ENCODE measurements at places on chromosomes 11 and 22.

DNA sequence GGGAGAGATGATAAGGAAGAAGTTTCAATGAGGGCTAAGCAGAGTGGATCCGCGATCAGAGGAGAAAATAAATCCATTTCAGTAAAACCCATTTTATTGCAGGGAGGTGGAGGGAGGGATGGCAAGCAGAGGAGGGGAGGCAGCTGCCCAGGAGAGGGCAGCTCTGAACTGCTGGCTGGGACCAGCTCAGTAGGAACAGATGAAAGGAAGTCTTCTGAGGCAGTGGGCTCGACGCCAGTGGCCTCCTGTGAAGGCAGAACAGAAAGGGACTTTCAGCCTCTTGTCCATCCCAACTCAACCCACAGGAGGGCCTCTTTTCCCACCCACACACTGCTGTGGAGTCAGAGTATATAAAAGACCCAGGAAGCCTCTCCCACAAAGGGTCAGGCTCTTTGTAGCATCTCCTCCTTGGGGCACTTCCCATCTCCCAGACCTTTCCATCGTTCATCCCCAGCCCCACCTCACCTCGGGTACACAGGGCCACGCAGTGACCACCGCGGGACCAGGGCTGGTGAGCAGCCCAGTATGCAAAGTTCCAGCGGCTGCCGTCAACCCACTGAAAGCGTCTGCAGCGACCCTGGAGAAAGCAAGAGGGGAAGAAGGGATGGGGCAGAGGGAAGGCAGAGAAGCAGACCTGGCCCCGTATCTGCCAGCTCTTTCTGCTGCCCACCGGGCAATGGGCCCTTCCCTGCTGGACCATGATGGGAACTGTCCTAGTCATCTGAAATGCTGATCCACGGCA is 3.0 kb downstream of the PRG2 start:
- no peak for DNase-seq

DNA sequence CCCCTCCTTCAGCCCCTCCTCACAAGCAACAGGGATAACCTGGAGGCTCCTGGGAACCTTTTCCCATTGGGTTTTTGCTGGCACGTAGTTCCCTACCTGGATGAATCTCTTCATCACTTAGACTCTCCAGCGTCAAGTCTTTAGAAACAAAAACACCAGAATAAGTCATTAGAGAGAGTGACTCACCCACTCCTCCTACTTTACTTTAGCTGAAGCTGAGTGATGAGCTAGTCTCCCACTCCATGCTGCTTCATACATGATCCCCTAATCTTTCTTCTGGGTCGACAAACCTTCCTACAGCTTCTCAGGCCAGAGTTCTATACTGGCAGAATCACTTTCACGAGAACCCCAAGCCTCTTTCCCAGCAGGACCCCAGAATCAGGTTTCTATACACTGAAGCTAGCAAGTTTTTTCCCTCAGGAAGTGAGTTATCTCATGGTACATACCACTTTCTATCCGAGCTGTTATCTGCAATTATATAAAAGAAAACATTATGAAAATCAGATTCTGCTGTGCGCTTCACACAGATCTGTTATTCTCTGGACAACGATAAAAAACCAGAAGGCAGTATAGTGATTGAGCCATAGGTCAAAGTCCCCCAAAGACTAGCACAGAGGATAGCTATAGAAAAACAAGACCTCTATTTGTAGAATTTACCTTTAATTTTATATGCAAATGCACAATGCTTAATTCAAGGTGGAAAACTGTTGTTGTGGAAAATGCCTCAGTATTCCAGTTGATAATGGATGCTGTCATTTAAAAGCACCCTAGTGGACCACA is 18.7 kb downstream of the DRICH1 start:
- no peak for DNase-seq

- DNase-seq, result no peak
These were observed 1.4 kb downstream of the FAM111A start for GRCh38 chr11:59144096-59144495.

DNA sequence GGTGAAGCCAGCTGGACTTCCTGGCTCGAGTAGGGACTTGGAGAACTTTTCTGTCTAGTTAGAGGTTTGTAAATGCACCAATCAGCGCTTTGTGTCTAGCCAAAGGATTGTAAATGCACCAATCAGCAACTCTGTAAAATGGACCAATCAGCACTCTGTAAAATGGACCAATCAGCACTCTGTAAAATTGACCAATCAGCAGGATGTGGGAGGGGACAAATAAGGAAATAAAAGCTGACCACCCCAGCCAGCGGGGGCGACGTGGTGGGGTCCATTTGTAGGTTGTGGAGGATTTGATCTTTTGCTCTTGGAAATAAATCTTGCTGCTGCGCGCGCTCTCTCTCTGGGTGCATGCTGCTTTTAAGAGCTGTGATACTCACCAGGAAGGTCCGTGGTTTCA is 202.9 kb downstream of the MIAT start:
- DNase-seq, result no peak

DNA sequence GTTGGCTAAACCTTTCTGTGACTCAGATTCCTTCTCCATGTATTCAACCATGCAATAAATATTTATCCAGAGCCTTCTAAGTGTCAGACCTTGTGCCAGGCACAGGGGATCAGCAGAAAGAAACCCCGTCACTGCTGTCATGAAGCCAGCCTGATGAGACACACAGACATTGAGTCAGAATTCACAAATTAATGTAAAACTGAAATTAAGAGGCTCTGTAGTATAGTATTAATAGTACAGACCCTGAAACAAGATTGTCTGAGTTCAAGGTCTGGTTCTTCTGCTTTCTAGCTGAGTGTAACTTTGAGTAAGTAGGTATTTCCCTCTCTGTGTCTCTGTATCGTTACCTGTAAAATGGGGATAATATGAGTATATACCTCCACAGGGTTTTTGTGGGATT is 46.9 kb downstream of the ME3 start:
- DNase-seq, result no peak

DNA sequence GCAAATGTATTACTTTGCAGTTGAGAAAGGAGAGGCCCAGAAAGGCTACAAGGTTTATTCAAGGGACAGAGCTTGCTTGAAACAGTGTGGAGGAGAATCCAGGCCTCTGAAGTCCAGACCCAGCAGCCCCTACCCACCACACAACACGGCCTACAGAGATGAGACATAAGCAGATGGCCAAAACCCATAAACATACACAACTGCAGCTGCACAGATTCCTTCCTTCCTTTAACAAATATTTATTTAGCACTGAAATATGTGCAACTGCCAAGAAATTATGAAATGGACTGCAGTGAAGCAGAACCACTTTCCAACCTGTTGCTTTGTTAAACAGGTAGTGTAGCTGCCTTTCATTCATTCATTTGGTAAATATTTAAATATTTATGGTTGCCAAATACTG is 122.3 kb downstream of the SPATA19 start:
- no peak for DNase-seq

- no peak for DNase-seq
These were observed 72.9 kb downstream of the ABTB2 start for GRCh38 chr11:34284811-34285481.

DNA sequence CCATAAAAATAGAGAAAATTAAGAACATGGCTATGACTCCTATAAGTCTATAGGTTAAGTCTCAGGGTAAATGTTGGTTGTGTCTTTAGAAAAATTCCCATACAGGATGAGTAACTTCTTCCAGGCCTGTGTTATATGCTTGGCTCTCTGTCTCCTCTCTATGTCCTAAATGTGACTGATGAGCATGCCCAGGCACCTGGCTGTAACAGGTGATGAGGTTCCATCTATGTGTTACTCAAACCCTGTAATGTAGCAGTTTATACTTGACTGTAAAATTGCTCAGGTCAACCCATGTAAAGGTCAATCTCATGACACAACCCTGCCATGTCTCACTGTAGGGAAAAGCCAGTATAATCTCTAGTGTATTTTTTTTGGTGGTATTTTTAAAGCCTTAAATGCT is 69.5 kb downstream of the PARVA start:
- DNase-seq, result no peak

GRCh38 chr22:38235240-38235850 is 33.6 kb downstream of the MAFF start:
- no peak for DNase-seq

- no peak for DNase-seq
These were observed 4.5 kb upstream of the MUC5B start for GRCh38 chr11:1218256-1218787.

DNA sequence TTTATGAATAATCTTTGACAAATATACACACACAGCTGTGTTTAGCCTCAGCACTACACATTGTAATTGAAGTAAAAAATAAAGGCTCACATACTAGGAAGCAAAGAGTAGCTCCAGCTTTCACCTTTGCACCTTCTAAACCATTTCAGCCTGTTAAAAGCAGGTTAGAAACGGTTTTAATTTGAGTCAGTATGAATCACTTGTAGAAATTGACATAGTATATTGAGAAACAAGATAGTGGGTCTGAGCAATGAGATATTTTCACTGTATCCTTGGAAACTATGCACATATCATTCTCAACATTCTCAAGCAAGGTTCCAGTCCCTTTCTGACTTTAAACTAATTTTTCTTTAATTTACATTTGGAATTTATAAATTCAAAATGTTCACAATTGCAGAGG is 380.3 kb downstream of the AASDHPPT start:
- no peak for DNase-seq

DNA sequence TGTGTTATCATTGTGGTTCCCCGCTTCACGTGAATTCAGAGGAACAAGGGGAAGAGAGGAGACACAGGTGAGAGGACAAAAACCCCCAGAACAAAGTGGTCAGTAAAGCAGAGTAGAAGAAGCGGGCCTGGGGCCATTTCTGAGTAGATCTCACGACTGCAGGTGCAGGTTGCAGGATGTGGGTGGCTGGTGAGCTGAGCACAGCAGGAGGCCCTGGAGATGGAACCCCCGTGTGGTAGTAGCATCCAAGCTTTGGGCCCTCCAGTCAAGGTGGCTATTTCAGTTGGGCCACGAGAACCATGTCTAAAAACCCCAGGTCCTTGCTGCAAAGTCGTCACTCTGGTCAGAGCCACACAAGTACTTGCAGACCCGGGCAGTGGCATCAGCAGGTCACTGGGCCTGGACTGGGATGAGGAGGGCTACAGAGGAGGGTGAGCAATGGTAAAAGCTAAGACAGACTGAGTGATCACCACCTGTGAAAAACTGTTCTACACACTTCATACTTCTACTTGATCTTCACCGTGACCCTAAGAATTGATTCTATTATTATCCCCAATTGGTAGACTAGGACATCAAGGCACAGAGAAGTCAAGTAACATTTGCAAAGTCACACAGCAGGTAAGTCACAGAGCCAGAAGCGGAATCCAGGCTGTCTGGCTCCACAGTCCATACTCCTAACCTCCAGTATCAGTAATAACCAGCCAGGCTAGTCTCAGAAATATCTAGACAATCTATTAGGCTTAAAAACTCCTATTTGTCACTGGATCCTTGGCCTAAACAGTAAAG is 43.8 kb downstream of the SLC1A2 start:
- no peak for DNase-seq

DNA sequence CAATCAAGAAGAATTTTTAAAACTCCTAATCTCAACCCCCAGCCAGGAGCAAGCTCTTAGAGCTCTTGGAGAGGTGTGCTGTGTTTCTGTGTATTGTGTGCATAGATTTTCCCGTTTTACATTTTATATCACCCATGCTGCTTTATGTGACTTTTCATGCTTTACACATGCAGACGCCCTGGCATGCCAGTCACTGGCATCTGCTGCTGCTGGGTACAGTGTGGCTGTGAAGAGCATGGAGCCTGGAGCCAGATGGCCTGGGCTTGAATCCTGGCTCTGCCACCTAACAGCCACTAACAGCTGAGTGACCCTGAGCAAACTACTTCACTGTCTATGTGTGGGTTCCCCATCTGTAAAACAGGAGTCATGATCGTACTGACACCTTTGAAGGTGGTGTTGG is 23.1 kb downstream of the POLR3H start:
- no peak for DNase-seq

GRCh38 chr11:13117344-13117743 is 108.2 kb downstream of the RASSF10 start:
- DNase-seq, result no peak

DNA sequence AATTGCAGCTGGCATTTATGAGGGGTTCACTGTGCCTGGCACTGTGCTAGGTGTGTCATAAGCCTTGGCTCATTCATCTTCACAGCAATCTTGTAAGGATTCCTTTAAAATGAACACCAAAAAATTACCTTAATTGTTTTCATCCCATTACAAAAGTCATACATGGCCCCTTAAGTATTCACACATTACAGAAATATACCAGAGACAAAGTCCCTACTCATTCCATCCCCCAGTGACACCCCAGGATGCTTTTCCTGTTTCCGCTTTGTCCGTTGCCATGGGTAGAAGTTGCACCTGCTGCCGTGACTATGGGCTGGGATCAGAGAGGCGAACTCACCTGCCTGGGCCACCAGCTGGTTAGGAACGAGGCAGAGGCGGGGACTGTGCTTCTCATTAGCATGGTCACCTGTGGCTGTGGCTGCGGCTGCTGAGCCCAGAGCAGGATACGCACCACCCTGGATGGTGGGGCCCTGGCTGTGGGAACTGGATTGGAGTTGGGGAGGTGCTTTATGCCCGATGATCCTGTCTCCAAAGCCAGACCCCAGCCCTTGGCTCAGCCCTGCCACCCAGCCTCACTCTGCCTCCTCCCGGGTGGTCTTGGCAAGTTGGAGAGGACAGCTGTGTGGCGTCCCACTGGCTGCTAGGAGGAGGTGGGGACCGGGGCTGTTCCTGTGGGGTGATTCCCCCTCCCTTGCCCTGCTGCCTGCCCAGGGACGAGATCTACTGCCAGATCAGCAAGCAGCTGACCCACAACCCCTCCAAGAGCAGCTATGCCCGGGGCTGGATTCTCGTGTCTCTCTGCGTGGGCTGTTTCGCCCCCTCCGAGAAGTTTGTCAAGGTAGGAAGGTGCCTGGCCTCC is 60.8 kb downstream of the MYO7A start:
- DNase-seq, result no peak

- no peak for DNase-seq
These were observed 35.3 kb downstream of the RTN4R start for GRCh38 chr22:20232781-20233180.

Measured in T-helper 22 cell (primary cell).